ENCODE measurements at places on chromosomes 6 and 20.

DNA sequence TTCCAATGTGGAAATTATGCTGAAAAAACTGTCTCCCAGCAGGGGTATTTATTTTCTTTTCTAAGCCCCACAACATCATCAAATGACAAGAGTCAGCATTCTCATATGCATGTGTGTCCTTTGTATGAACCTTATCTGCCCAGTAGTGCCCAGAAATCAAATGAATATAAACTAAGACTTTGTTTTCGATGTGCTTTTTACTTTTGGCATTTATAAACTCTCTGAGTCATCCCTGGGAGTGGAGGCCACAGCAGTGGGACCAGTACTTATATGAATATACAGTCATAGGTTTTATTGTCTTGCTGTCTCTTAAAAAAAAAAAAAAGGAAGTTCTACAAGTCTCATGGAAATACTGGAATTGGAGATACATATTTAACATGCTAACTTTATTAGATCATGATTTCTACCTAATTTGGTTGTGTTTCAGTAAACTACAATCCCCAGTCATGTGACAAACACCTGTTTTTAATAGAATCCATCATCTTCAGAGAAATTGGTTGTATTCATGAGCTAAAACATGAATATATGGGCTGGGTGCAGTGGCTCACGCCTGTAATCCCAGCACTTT is 99.2 kb upstream of the TMEM181 start:
- DNase-seq = no peak

- DNase-seq = no peak
These were observed 2.0 kb downstream of the MAN1A1 start for GRCh38 chr6:119347466-119348095.

DNA sequence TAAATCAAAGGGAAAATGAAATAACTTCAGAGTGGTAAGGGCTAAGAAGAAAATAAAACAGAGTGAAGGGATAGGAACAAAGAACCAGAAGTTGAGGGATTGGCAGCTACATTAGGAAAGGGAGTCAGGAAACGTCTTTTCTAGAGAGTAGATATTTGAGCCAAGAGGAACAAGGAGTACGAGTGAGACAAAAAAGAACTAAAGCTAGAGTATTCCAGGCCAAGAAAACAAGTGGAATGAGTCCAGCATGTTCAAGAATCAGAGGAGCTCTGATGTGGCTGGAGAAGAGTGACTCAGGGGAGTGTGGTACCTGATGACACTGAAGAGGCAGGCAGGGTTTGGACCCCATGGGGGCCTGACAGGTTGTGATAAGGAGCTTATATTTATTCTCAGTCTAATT is 66.3 kb downstream of the CEP162 start:
- DNase-seq = no peak

GRCh38 chr6:168035098-168035660 is 37.7 kb downstream of the KIF25 start:
- DNase-seq = peak; percentile 46

GRCh38 chr6:83384751-83385150 is 46.1 kb downstream of the ME1 start:
- DNase-seq = no peak

- no peak for DNase-seq
These were observed 78.0 kb downstream of the DHX35 start for GRCh38 chr20:39040116-39040515.

- DNase-seq = no peak
These were observed 15.0 kb downstream of the PPP1R10 start for GRCh38 chr6:30601815-30602641.

DNA sequence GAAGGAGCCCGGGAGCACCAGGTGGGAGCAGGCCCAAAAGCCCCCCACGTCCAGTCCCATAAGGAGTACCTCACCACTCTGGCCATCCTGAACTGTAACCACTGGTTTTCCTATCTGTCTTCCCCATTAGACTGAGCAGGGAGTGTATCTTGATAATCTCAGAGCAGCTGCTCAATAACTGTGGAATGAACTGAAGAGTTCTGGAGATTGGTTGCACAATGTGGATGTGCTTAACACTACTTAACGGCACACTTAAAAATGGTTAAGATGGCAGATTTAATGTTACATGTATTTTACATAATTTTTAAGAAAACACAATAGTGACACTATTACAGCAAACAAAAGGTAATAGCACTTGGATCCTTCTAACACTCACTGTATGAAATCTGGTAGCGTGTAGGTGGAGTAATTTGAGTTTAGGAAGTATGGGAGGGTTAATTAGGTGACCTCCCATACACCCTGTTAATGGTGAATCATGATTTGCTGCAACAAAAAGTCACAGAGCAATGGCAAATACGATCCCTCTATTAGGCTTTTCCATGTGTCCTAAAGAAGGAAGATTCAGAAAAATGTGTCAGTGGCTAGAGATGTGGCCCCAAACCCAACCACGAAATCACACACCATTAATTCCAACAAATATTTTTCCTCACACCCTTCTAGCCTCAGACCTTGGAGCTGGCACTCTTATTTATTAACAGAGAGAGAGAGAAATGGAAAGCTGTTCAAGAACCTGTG is 18.4 kb downstream of the TRAM2 start:
- no peak for DNase-seq

GRCh38 chr20:46802722-46803121 is 91.9 kb upstream of the EYA2 start:
- DNase-seq = no peak

DNA sequence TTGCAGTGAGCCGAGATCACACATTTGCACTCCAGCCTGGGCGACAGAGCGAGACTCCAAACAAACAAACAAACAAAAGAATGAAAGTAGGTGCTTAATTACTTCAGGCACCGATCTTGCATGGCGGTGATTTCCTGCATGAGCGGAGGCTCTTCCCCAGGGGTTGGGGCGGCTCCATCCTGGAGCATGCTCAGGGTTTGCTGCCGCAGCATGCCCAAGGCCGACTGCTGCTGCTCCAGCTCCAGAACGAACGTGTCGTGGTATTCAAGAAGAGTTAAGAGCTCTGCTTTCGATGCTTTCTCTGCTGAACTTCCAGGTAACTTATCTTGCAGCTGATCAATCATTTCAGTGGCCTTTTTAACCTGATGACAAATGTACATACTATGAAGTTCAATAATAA is 313.8 kb downstream of the SYNE1 start:
- no peak for DNase-seq

DNA sequence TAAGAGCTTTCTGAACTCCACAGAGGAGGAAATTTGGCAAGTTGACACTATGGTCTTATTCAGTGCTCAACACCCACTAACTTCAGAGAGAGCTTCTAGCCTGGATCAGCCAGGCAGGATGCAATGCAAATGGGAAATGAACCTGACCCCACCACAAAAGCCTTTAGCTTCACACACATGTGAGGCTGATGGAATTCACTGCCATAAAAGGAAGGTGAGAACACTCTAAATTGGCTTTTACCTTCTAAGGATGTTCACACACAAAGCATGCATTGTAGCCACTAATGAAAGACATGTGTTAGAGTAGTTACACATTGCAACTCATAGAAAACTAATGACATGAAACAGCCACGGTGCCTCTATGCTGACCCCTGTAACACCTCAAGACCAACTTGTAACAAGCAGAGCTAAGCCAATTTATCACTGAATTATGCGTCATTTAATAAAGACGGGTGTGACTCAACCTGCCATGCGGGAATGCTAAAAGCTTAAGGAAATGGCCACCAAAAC is 262.1 kb downstream of the HACE1 start:
- DNase-seq = peak; percentile 72

GRCh38 chr6:111527367-111527766 is 44.3 kb upstream of the REV3L start:
- no peak for DNase-seq

- peak; percentile 32 for DNase-seq
These were observed 372.7 kb downstream of the CDKAL1 start for GRCh38 chr6:20906945-20907344.

DNA sequence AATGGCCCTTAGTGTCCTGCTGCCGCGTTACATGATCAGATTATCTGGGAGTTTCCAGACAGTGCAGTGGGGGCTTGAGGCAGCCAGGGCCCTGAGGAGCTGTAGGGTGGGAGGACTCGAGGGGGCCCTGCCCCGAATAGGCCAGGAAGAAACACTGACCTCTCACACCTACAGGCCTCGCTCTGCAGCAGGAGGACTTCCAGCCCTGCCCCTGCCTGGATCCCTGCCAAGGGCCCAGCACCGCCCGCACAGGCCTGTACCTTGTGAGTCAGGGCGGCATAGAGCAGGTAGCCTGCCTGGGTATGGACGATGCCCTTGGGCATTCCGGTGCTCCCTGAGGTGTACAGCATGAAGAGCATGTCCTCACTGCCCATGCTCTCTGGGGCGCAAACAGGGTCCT is 30.1 kb upstream of the APMAP start:
- DNase-seq = no peak

DNA sequence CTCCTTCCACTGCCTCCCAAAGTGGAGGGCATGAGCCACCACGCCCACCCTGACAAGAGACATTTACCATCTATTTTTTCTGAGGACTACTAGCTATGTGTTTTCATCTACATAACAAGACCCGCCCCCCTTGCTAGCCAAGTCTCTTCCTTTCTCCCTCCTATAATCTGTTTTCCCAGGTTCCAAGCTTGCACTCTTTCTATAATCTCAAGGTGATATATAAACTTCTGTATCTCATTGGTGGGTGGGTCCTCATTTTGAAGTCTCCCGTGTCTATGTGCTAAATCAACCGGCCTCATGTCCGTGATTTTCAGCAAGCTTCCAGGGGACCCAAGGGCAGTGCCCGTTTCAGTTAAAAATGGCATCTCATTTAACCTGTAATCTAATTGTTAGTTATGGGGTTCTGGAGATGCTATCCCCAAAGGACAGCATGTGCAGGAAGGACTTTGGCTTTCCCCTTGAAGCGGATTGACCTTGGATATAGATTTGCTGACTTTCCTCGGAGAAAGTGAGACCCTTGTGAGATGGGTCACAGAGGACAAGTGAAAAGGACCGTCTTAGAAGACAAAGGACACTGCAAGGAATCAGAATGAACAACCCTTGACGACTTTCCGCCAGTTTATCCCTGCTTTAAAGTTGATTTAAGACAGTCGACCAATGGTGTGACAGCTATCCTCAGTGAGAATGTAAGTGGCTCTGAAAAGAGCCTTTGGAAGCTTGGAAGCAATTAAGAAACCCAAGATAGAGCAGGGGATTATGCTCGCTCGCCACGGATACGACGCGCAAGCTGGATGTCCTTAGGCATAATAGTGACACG is 22.4 kb downstream of the OR2B2 start:
- DNase-seq = no peak

Measured in non-pigmented ciliary epithelial cell (primary cell).